A549 treated with dexamethasone at 1 μM for 4 hours (cell line): ENCODE measurements at places on chromosomes 4 and X. TPM values are rescaled to one million over a fixed set of nuclear protein-coding genes. Genes with fewer than 3 reads are reported as not detected.

Gene GPR173
- not detected in 5 replicates for total RNA-seq

Gene NUDT10
- total RNA-seq, result 1.1 to 1.7 TPM (median 1.3 TPM) in 5 replicates

Gene LIMCH1
- 43.2 to 62.2 TPM (median 55.2 TPM) in 5 replicates for total RNA-seq

Gene MCF2
- 0.07 to 0.11 TPM (median 0.07 TPM) in 3 of 5 replicates, not detected in the others for total RNA-seq

Gene SPANXA1
- 0.14 to 0.25 TPM (median 0.17 TPM) in 3 of 5 replicates, not detected in the others for total RNA-seq

Gene AFF2
- not detected in 5 replicates for total RNA-seq

Gene MAGEA11
- not detected in 5 replicates for total RNA-seq

Gene TEX13D
- total RNA-seq, result not detected in 5 replicates

Gene SMR3A
- not detected in 5 replicates for total RNA-seq

Gene JCHAIN
- 0.06 to 0.23 TPM (median 0.14 TPM) in 4 of 5 replicates, not detected in the other for total RNA-seq

Gene ADH7
- total RNA-seq, result not detected in 5 replicates

Gene TMSB15C
- total RNA-seq, result 0.04 to 0.22 TPM (median 0.13 TPM) in 5 replicates

Gene TMEM150C
- total RNA-seq, result 0.59 to 1.2 TPM (median 0.94 TPM) in 5 replicates

Gene GAGE2A
- not detected in 5 replicates for total RNA-seq

Gene MAP3K15
- total RNA-seq, result 1.6 to 2.2 TPM (median 1.9 TPM) in 5 replicates

Gene ZNF185
- total RNA-seq, result 6.6 to 8.8 TPM (median 7.7 TPM) in 5 replicates

Gene VCX3A
- not detected in 5 replicates for total RNA-seq
